Activated CD4-positive, alpha-beta T cell treated with anti-CD3 and anti-CD28 coated beads, Interleukin-2, amount 50 U/mL, for 24 hours (primary cell): ENCODE measurements at places on chromosomes 6 and 20.
A peak's percentile ranks its signal among the peaks of the same experiment; 100 is the strongest.

- no peak for DNase-seq
Observed at GRCh38 chr6:37182736-37183590, 13.0 kb downstream of the PIM1 start.

DNA sequence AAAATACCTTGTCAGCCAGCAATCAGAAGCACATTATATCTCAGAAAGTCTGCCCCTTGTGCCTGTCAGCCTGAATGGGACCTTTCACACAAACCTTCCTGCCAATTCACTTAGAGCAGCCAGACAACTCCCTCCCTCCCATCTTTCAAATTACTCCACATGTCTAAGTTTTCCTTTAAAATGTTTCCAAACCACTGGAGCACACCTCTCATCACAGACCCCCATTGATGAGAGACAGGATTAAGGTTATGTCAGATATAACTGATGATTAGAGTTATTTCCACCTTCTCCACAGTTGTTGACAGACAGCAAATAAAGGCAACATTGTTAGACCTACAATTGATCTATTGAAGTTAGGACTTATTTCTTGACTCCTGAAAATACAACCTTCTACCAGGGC is 408.4 kb downstream of the PLCB1 start:
- no peak for DNase-seq

- DNase-seq, result no peak
Observed at GRCh38 chr6:467671-468082, 76.1 kb downstream of the IRF4 start.

GRCh38 chr6:64037427-64037826 is 401.8 kb downstream of the PHF3 start:
- DNase-seq, result no peak

DNA sequence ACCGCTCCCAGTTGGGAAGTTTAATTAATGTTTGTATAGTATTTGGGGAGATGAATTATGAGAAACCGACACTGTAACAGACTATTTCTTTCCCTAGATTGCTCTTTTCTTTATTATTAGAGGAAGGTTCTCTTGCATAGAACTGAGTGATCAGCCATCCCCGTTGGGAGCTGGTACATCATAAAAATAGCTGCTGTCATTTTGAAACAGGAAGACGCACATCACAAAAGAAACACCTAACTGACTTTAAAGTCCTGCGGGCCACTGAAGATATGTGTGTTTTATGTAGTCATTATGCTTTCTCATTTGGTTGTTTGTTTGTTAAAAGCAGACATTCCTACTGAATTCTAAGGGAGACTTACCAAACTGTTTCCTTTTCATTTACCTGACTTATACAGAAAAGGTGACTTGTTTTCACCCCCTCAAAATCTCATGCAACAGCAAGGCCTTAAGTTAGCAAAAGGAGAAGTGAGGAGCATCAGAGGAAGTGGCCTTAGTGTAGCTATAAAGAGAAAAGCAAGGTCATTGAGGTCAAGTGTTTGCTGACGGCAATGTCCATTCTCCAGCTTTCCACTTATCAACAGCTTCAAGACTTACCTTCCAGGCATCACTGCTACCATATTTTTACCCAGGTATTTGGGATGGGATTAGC is 91.0 kb downstream of the PKHD1 start:
- no peak for DNase-seq

DNA sequence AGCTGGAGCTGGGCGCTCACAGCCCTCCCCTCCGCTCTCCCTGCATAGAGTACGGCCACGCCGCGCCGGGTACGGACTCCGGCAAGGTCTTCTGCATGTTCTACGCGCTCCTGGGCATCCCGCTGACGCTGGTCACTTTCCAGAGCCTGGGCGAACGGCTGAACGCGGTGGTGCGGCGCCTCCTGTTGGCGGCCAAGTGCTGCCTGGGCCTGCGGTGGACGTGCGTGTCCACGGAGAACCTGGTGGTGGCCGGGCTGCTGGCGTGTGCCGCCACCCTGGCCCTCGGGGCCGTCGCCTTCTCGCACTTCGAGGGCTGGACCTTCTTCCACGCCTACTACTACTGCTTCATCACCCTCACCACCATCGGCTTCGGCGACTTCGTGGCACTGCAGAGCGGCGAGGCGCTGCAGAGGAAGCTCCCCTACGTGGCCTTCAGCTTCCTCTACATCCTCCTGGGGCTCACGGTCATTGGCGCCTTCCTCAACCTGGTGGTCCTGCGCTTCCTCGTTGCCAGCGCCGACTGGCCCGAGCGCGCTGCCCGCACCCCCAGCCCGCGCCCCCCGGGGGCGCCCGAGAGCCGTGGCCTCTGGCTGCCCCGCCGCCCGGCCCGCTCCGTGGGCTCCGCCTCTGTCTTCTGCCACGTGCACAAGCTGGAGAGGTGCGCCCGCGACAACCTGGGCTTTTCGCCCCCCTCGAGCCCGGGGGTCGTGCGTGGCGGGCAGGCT is 4.6 kb downstream of the KCNK15 start:
- no peak for DNase-seq

DNA sequence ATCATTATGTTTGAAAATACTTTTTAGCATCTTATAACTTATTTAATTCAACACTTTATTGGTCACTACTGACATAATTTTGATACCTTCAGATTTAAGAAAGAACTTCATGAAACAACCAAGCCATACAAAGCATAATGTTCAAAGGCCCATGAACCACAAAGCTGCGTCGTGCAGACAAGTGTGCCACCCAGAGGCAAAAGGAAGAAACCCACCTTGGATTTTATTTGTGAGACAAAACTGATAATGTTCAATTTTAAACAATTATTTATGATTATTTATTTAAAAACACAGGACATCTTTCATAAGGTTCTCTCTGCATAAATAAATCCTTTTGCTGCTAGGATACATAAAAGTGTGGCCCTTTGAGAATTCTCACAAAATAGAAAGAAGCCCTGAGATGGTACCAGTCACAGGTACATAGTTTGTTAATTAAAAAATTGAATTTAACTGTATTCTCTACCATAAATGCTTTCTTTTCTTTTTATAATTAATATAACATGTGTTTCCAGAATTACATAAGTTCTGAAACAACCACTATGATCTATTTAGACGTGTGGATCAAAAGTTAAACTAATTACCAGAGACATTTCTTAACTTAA is 143.7 kb downstream of the RALGAPA2 start:
- peak; percentile 22 for DNase-seq

DNA sequence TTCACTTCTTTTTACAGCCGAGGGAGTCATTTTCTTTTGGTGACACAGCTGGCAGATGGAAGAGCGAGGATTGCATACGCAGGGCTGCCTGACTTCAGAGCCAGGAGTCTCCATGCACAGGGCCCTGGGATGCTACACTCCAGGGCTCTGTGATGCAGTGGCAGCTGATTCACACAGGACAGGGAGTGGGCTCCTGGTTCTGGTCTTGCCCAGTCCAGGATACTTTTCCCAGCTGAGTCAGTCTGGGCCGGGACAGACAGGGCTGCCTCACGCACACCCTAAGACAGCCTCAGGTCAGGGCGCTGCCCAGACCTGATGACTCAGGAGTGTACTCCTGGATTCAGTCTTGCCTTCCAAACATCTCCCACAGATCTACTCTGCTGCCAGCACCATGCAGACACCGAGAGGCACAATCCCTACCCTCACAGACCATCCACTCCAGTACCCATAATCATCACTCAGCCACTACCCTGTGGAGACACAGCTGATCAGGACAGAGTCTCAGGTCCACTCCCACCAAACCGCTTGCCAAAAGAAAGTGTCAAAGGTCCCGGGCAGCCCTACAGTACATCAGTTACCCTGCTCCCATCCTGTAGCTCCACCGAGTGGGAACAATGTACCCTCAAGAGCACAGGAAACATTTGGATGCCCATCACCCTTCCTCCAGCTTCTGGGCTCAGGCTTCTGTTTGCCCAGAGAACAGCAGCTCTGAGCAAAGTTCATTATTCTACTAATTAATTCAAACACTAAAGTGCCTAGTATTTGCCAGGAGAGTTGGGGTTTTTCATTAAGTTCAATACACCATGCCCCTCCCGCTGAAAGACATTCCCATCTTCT is 11.5 kb downstream of the SDC4 start:
- no peak for DNase-seq

DNA sequence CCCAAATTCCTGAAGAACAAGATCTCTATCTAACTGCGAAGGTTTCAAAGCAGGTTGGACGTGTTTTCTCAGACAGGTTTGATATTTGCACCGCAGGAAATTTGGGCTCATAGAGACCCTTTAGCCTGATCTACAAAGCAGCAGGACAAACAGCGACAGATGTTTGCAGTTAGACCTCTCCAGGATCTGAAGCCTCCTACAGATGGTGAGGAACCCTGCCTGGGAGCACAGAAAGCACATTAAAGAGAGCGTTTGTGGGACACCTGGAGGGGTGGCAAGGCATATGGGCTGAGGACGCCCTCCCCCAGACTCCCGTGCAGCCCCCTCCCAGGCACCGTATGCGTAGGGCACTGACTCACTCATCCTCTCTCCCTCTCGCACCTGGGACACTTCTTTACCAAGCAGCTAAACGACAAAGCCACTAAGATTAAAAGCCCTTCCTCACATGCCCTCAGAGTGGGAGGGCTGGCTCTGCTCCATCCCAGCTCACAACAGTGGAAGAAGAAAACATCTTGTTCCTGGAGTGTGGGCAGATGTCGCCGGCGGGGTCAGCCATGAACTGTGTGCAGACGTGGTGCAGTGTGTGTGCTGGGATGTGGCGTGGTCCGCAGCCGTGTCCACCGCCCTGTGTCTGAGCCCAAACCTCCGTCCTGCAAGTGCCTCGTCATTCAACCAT is 249.7 kb upstream of the AFDN start:
- DNase-seq, result no peak

DNA sequence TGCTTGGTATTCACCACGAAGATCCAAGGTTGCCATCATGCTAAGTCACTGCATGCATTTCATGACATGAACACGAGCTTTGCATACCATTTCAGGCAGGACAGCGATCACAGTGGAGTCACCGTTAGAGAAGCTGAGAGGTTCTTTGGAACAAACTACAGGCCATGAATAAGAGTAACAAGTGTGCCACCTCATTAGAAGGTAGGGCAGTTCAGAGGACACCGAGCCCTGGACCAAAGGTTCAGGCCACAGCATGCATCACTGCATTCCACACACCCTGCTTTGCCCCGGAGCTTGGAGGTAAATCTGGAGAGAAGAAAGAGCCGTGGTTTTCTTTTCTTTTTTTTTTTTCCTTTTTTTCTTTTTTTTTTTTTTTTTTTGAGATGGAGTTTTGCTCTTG is 66.9 kb upstream of the CDH4 start:
- no peak for DNase-seq

DNA sequence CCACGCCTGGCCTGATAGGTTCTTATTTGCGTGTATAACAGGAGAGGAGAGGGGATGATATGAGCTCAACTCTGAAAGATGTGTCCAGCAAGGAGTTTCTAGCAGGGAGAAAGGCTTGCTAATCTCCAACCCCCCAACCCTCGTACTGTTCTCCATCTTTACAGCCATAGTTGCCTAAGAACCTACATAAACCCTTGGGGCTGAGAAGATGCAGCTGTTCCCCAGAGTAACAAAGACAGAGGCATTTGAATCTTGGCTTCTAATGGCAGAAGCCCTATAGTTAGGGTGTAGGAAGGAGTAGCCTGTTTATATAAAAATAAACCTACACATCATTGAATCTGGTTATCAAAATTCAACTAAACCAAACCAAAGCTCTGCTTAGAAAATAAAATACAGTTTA is 631.4 kb upstream of the SLC35B3 start:
- DNase-seq, result no peak
